ENCODE measurements at places on chromosomes 5 and 9.

DNA sequence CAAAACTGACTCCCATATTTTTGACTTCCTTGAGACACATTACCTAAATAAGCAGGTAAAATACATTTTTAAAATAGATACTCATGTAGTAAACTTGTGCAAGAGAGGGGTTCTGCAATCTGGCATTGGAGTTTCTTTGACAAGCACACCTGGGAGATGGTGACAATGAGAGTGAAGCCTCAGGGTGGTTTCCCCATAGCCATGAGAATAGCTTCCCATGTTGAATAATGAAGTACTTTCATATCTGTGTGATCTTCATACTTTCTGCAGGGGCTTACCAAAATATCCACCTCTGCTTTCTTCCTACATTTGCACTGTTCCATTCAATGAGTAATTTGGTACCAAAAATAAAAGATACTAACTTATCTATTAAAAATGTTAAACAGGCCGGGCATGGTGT, 44.7 kb upstream of the VCAN start:
- DNase-seq, result no peak

- no peak for DNase-seq
These were observed 46.6 kb downstream of the MVB12B start for GRCh38 chr9:126373241-126373640.

GRCh38 chr5:67453111-67453905, 256.7 kb upstream of the CD180 start:
- no peak for DNase-seq

GRCh38 chr5:61363401-61364114, 31.5 kb downstream of the ZSWIM6 start:
- no peak for DNase-seq

- no peak for DNase-seq
These were observed 289.4 kb downstream of the EFNA5 start for GRCh38 chr5:107381189-107381856.

DNA sequence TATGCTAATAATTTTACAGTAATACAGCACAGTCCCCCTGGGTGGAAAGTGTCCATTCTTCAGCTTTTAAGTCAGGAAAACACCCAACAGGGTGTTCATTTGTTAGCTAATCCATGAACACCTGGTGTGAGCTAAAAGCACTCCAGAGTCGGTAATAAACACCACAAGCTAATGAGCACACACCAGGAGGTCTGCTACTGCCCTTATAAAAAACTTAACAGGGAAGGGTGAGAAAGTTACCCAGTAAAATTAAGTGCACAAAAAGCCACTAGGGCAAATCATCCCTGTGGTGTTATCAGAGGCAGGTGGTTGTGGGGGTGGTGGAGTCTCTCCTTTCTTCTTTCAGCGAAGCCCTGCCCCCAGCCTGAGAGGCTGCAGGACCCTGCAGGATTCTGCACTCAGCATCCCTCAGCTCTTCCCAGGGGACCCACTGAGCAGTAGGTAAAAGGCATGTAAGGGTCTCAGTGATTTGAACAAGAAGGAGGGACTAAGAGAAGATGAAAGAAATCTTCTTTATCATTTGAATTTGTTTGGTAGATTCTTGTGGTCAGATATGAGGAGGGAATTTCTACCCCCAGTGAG, 14.4 kb downstream of the GDNF start:
- DNase-seq, result no peak

- DNase-seq, result no peak
These were observed 489.3 kb downstream of the ANXA1 start for GRCh38 chr9:73640971-73641370.

- no peak for DNase-seq
These were observed 152.9 kb upstream of the GNA14 start for GRCh38 chr9:77800924-77801551.

- no peak for DNase-seq
These were observed 4.3 kb downstream of the SPATA31E1 start for GRCh38 chr9:87886933-87887505.

- DNase-seq, result no peak
These were observed at the start of gene C5 for GRCh38 chr9:121050128-121050988. Gene C5 (minus strand): TSS chr9:121050275. CDS start chr9:121050246, 29 bp downstream.

DNA sequence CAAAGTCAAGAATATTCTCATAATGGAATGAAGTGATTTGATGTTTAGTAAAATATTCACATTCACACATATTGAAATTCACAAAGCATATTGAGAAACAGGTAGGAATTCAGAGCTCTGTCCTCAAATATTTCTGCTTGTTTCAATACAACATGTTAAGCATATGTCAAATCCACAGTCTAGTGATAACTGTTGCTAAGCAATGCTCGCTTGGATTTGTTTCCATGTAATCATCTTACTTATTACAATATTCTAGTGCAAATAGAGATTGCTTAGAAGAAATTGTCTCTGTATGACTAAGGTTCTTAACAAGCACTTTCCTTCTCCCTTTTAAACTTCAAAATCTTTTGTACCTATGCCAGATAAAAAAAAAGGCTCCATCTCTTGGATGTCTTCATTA, 995.7 kb downstream of the CDH18 start:
- DNase-seq, result no peak

DNA sequence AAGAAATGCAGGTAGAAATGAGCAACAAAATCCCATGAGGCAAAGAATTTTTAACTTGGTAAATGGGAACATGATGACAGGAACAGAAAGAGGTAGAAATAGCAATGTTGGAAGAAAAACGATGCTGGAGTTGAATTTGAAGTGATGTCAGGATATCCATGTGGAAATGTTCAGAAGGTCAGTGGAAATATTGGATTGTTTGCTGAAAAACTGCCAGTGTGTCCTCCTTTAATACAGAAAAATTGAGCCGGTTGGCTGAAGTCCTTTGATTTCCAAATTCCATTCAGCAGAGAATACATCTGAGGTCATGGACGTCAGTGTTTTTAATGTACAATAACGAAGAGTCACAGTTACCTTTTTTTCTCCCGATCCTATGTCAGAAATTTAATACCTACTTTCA, 110.0 kb upstream of the DMAC1 start:
- no peak for DNase-seq

Measured in mesothelial cell of epicardium (in vitro differentiated cells).